Erythroblast (primary cell): ENCODE measurements at places on chromosomes 4 and X.

GRCh38 chr4:17188125-17188524 lies 289.7 kb upstream of the LDB2 start:
- DNase-seq: no peak

- no peak for DNase-seq
Measured at GRCh38 chrX:39826813-39827543, 270.8 kb downstream of the BCOR start.

DNA sequence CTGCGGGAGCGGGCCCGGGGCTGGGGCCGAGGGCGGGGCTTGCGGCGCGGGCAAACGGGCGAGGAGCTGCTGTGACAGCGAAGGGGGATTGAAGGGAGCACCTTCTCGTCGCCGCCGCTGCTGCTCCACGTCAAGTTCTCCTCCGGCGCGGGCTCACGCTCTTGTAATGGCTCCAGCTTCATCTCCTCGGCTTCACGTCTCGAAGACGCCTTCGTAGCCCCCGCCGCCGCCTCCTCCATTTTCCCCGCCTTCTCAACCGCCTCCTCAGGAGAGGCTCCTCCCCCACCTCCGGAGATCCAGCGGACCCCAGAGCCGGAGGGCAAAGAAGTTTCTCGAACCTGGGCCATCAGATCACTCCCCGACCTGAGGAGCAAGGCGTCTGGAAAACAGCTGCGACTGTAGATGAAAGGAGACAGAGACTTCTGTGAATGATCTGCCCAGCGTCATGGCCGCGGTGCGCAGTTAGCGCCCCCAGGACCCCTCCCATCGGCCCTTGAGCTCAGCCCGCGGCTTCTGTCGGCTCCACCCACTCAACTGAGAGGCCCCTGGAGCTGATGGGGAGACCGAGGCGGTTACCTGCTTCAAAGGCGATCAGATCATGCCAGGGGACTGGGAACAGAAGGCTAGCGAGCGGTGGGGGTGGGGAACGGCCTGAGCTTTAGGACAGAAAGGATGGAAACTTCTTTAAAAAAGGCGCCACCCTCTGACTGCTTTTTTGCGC lies 895 bp downstream of the USP51 start:
- DNase-seq: peak; percentile 83

DNA sequence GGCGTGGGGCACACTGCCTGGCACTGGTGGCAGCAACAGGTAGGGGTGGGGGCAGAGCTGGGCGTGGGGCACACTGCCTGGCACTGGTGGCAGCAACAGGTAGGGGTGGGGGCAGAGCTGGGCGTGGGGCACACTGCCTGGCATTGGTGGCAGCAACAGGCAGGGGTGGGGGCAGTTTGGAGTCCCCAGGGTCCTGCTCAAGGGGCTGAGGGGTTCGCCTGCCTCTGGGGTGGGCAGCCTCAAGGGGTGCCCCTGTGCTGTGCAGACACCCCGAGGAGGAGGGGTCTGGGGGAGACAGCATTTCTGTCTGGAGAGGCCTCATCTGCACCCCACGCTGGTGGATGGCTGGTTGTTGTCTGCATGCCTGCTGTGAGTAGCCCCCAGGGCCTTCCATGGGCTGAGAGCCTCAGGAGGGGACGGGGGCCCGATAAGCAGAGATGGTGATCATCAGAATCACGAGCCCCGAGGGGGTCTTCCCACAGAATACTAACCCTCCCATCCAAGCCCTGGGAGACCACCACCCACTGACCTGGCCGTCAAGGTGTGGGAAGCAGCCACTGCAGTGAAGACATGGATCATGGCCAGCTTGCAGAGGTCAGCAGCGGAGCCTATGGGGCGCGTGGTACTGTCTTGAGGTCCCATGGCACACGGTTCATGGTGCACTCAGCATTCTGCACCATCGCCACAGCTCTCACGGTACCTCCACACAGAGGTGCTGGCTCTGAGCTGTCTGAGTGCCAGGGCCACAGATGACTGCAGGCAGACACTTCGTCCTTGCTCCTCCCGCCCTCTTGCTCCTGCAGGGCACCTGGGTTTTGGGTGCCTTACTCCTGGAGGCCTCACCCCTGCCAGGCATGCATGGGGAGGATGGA lies 21.5 kb downstream of the NAT8L start:
- no peak for DNase-seq
